Mesenteric fat pad (tissue), 1 donor: ENCODE measurements at places on chromosomes 2 and 18. TPM values are rescaled to one million over a fixed set of nuclear protein-coding genes. Genes with fewer than 3 reads are reported as not detected.

DNA sequence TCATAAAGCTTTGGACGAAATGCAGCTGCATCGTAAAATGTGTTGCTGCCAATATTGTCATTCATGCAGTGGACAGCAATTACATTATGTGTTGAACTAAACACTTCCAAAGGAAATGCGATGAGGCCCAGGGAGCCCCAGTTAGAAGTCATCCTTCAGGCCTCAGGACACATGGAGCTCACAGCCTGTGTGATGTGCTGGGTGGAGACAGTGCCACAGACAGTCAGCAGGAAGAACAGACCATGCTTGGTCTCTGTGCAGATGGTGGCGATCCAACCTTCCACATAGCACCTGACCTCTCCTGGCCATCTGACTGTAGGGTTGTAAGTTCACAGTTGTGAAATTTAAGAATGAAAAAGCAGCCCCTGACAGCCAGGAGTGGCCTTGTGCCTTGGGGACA is 118.3 kb upstream of the ALKAL2 start:
- no peak for DNase-seq

GRCh38 chr2:185384822-185385560 is 353.6 kb upstream of the FSIP2 start:
- DNase-seq = no peak

GRCh38 chr18:62767836-62768557 is 52.7 kb downstream of the PHLPP1 start:
- DNase-seq = no peak

GRCh38 chr2:22821458-22821857 is 563.5 kb upstream of the KLHL29 start:
- DNase-seq = no peak

GRCh38 chr2:189658306-189659212 is 2.7 kb upstream of the ASNSD1 start:
- DNase-seq = no peak

GRCh38 chr2:233928594-233929351 is 11.6 kb downstream of the TRPM8 start:
- no peak for DNase-seq

CCL20 gene
- total RNA-seq = 2.1 TPM

HOXD12 gene
- total RNA-seq = not detected

ZSCAN30 gene
- total RNA-seq = 13.2 TPM

CD8B2 gene
- not detected for total RNA-seq

TOGARAM2 gene
- total RNA-seq = 0.39 TPM

CCDC74B gene
- 0.64 TPM for total RNA-seq
